Endodermal cell (in vitro differentiated cells): ENCODE measurements at places on chromosomes 6 and 20.

- no peak overlapping the region for H3K27ac ChIP-seq
- H3K4me1 ChIP-seq, result no peaks in the 10 kb centered on the region
- H3K4me3 ChIP-seq, result no peak overlapping the region
- H3K27me3 ChIP-seq, result no peaks in the 10 kb centered on the region
- DNase-seq, result no peak
These were observed 7.5 kb downstream of the SF3B5 start for GRCh38 chr6:144087789-144088426.

- no peaks in the 10 kb centered on the region for H3K27me3 ChIP-seq
- no peak for DNase-seq
- H3K36me3 ChIP-seq, result no peaks in the 10 kb centered on the region
- no peak overlapping the region for H3K27ac ChIP-seq
These were observed 260.4 kb downstream of the CBLN4 start for GRCh38 chr20:55744896-55745295.

DNA sequence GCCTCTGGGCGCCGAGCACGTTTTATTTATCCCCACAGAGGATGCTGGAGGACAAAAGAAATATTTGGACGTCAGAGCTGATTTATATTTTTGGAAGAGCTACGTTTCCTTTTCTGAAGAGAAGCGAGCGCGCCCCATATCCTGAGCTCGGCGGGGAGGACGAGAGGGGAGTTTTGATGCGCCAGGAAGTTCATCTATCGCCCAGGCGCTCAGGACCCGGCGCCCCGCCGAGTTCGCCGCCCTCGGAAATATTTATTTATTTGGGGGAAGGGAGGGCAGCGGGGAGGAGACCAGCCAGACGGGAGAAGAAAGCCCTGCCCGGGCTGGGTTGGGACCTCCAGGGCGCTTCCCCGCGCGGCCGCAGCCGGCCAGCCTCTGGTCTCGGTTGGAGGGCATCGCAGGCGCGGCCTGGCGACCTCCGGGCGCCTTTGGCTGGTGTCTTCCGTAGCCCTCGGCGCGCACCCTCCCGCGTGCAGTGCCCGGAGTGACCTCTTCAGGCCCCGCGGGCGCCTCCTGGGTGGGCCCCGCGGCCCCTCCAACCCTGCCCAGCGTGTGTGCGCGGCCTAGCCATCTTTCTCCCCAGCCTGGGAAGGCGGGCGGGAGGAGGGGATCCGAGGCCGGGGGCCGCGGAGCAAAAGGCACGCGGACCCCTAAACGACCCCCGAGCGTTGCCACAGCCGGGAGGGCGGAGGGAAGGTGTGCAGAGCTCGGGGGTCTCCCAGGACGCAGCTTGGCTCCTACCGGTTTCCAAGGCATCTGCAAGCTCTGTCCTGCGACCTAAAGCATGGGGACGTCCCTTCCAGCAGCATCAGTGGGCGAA lies 5.4 kb upstream of the FOXF2 start:
- peaks cover 100% of the 10 kb centered on the region for H3K27me3 ChIP-seq
- H3K4me1 ChIP-seq, result no peaks in the 10 kb centered on the region
- DNase-seq, result peak; percentile 85
- H3K27ac ChIP-seq, result no peak overlapping the region
- no peak overlapping the region for H3K4me3 ChIP-seq
- H3K36me3 ChIP-seq, result no peaks in the 10 kb centered on the region

DNA sequence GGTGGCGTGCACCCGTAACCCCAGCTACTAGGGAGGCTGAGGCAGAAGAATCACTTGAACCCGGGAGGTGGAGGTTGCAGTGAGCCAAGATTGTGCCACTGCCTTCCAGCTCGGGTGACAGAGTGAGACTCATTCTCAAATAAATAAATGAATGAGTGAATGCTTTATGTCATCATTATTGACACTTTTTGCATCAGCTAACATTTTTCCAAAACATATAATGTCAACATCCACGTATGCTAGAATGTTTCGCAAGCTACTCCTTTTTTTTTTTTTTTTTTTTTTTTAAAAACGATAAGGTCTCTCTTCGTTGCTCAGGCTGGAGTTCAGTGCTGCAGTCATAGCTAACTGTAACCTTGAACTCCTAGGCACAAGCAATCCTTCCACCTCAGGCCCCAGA lies 72.2 kb downstream of the SENP6 start:
- no peak overlapping the region for H3K27ac ChIP-seq
- H3K36me3 ChIP-seq, result peaks cover 79% of the 10 kb centered on the region
- H3K4me1 ChIP-seq, result no peaks in the 10 kb centered on the region
- H3K4me3 ChIP-seq, result no peak overlapping the region

DNA sequence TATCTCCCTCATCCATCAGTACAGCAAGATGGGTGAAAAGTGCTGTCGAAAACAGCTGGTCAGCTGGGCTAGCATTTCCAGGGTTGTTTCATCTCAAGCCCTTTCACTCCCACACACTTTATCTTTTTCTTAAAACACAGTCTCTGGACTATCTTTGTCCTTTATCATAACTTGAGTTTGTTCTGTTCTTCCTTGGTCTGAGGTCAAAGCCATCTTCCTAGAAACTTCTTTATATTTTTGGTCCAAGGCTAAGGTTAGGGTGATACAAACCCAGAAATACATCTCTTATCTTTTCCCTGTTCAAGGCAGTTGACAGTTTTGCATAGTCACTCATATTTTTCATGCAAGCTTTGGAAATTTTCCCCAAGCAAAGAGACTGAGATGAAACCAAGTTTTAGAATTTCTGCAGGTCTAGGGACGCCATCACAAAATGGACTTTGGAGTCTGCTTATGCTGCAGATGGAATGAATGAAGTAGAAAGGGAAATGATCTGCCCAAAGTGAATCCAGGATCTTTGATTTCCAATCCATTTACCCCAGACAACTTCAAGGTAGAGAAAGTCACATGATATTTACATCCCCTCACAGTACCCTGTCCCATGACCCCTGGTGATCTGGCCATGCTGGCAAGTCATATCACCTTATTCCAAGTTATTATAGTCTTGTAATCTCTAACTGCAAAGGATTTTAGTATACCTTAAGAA lies 297.0 kb downstream of the ZNF217 start:
- H3K4me1 ChIP-seq, result no peaks in the 10 kb centered on the region
- DNase-seq, result no peak
- no peak overlapping the region for H3K27ac ChIP-seq
- H3K27me3 ChIP-seq, result no peaks in the 10 kb centered on the region
- no peaks in the 10 kb centered on the region for H3K36me3 ChIP-seq
- no peak overlapping the region for H3K4me3 ChIP-seq

GRCh38 chr20:10665027-10665561 lies 8.7 kb downstream of the JAG1 start:
- peak; percentile 36 for DNase-seq
- peak overlapping the region; percentile 42 for H3K4me3 ChIP-seq
- H3K4me1 ChIP-seq, result peaks cover 14% of the 10 kb centered on the region

- H3K36me3 ChIP-seq, result peaks cover 89% of the 10 kb centered on the region
- no peak overlapping the region for H3K27ac ChIP-seq
- no peak for DNase-seq
- H3K27me3 ChIP-seq, result no peaks in the 10 kb centered on the region
These were observed 15.9 kb downstream of the IFNGR1 start for GRCh38 chr6:137203256-137203655.

DNA sequence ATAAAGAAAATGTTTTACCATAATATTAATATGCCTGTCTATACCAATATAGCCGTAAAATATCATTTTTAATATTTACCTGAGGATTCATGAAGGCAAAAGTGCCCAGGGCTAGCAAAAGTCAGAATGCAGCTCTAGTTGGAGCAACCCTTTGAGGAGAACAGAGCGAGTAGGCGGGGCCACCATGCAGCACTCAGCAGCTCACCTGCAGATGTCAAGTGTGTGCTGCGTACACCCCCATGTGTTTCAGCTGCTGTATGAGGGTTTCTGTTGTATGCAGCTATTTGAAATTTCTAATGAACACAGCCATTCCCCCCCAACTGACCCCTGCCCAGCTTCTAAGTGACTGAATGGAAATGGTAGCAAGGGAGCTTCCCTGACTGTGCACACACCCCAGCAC lies 508.0 kb downstream of the QKI start:
- no peak overlapping the region for H3K4me3 ChIP-seq
- H3K27ac ChIP-seq, result no peak overlapping the region
- no peaks in the 10 kb centered on the region for H3K27me3 ChIP-seq
- H3K4me1 ChIP-seq, result no peaks in the 10 kb centered on the region

DNA sequence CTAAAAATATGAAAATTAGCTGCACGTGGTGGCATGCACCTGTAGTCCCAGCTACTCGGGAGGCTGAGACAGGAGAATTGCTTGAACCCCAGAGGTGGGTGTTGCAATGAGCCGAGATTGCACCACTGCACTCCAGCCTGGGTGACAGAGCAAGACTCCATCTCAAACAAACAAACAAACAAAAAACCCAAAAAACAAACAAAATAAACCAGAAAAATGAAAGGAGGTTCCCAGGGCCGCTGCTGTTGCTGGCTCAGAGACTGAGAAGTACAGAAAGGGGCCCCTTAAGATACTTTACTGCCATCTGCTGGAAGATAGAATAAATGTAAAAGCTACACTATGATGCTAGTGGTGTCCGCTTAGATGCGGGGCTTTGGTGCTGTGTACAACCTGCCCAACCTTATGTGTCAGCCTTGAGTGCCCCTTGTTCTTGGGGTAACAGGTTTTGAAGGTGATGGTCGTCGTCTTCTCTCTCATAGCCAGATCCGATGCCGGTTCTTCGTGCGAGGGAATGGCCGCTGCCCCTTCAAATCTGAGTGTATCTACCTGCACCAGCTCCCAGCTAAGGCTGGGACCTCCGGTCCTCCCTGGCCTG lies 2.8 kb upstream of the FANCE start:
- no peak overlapping the region for H3K27ac ChIP-seq
- H3K27me3 ChIP-seq, result no peaks in the 10 kb centered on the region
- H3K4me1 ChIP-seq, result peaks cover 9% of the 10 kb centered on the region

GRCh38 chr6:146931214-146931613 lies 273.0 kb upstream of the STXBP5 start:
- H3K4me3 ChIP-seq, result no peak overlapping the region
- H3K4me1 ChIP-seq, result no peaks in the 10 kb centered on the region
- H3K27me3 ChIP-seq, result no peaks in the 10 kb centered on the region

DNA sequence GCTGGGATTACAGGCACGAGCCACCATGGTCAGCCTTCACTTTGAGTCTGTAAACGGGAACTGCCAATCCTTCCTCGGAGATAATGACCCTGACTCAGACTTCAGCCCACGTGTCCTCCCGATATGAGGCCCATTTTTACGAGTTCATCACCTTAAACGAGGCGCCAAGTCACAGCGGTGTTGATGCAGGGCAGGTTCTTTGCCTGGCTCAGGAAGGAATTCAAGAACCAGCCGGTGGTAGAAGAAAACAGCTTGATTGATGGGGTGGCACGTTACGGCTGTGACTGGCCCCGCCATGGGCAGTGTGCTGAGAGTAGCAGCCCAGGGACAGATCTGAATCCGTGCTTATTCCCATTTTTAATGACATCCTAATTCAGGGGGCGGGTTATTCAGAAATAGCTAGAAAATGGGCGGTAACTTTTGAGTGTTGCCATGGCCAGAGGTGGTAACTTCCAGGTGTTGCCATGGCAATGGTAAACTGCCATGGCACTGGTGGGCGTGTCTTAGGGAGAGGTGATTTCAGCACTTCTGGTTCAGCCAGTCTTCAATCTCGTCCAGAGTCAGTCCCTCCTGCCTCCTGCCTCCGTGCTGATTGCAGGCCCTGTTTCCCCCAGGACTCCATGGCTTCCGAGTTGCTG lies 9.1 kb upstream of the MAP1LC3A start:
- H3K27ac ChIP-seq, result no peak overlapping the region
- H3K36me3 ChIP-seq, result no peaks in the 10 kb centered on the region
- DNase-seq, result peak; percentile 92
- no peak overlapping the region for H3K4me3 ChIP-seq
- no peaks in the 10 kb centered on the region for H3K4me1 ChIP-seq
- H3K27me3 ChIP-seq, result no peaks in the 10 kb centered on the region

GRCh38 chr6:88163616-88164015 lies 2.5 kb downstream of the CNR1 start:
- H3K4me1 ChIP-seq, result no peaks in the 10 kb centered on the region
- DNase-seq, result no peak
- no peak overlapping the region for H3K27ac ChIP-seq
- no peak overlapping the region for H3K4me3 ChIP-seq
- H3K27me3 ChIP-seq, result peaks cover 21% of the 10 kb centered on the region
- no peaks in the 10 kb centered on the region for H3K36me3 ChIP-seq

DNA sequence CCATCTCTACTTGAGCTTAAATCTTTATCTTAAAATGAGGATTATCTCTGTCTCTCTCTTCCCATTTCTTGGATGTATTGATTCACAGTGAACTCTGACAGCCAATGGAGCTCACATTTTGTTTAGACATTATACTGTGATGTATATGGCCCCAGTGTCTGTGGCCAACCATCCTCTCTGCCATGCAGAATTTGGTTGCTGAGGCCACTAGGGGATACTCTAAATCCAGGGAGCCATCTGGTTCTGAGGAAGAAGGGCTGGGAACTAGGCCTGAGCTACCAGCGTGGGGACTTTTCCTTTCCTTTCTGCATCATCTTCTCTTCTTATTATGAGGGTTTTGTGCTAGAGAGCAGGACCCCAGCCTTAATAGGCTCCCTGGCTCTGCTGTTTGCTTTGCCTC lies 59.1 kb upstream of the RIPOR2 start:
- no peak for DNase-seq
- no peak overlapping the region for H3K4me3 ChIP-seq
- H3K4me1 ChIP-seq, result no peaks in the 10 kb centered on the region
- H3K27ac ChIP-seq, result no peak overlapping the region
- H3K27me3 ChIP-seq, result no peaks in the 10 kb centered on the region
- H3K36me3 ChIP-seq, result no peaks in the 10 kb centered on the region

DNA sequence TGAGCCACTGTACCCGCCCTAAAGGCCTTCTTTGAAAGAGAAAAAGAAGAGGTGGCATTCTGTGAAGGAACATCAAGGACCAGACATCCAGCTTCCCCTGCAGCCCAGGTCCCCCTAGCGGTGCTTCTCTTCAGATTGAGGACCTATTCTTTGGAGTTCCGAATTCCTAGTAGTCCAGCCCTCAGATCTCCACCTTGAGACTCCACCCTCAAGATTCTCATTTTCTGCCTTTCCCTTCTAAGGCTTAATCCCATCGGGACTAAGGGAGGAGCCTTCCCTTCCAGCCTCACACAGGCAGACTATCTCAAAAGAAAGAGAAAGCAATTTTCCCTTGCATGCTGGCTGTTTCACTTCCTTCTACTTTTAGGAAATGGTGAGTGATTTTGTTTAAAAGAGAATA lies 32.5 kb downstream of the MUC22 start:
- no peak overlapping the region for H3K27ac ChIP-seq
- peak; percentile 89 for DNase-seq
- H3K27me3 ChIP-seq, result no peaks in the 10 kb centered on the region
- no peaks in the 10 kb centered on the region for H3K36me3 ChIP-seq
- H3K4me3 ChIP-seq, result no peak overlapping the region

DNA sequence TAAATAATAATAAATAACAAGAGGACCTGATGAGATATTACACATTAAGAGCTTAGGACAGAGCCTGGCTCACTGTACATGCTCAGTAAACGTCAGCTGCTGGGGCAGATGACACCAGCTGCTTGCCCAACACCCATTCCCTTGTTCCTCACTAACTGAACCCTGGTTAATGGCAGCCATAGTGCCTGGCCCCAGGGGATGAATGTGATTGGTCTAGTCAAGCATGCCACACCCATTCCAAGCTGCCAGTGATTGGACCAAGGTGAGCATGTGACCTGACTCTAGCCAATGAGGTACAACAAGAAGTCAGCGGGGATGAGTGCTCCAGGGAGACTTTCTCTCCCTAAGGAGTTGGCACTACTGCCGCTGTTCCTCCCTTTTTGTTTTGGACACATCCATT lies 85.1 kb upstream of the PTPN1 start:
- H3K4me1 ChIP-seq, result peaks cover 11% of the 10 kb centered on the region
- no peak overlapping the region for H3K4me3 ChIP-seq
- no peaks in the 10 kb centered on the region for H3K27me3 ChIP-seq
- H3K27ac ChIP-seq, result no peak overlapping the region
- peak; percentile 62 for DNase-seq

GRCh38 chr6:111691345-111692225 lies 85.9 kb upstream of the TRAF3IP2 start:
- DNase-seq, result no peak
- H3K36me3 ChIP-seq, result peaks cover 54% of the 10 kb centered on the region
- peak overlapping the region; percentile 40 for H3K27ac ChIP-seq
- no peaks in the 10 kb centered on the region for H3K27me3 ChIP-seq
- H3K4me3 ChIP-seq, result no peak overlapping the region
- H3K4me1 ChIP-seq, result no peaks in the 10 kb centered on the region
